ENCODE measurements at places on chromosomes 3 and 15.

- DNase-seq, result no peak
Measured at GRCh38 chr15:97940993-97941392, 19.5 kb upstream of the ARRDC4 start.

DNA sequence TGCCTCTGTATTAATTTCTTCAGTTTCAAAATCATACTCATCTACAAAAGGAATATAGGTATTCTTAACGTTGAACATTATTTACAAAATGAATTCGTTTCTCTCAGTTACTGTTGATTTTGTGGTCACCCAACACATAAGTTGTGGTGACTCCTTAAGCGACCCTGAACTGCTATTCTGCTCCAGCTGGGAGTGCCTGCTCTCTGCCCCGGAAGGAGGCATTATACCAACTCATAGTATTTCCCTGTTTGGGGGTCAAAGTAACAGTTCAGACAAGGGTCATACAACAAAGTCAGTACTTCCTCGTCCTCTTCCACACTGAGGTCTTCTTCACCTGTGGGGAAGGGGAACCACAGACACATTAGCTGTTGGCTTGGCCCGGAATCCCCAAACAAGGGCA, 75.7 kb upstream of the FAM3D start:
- no peak for DNase-seq

DNA sequence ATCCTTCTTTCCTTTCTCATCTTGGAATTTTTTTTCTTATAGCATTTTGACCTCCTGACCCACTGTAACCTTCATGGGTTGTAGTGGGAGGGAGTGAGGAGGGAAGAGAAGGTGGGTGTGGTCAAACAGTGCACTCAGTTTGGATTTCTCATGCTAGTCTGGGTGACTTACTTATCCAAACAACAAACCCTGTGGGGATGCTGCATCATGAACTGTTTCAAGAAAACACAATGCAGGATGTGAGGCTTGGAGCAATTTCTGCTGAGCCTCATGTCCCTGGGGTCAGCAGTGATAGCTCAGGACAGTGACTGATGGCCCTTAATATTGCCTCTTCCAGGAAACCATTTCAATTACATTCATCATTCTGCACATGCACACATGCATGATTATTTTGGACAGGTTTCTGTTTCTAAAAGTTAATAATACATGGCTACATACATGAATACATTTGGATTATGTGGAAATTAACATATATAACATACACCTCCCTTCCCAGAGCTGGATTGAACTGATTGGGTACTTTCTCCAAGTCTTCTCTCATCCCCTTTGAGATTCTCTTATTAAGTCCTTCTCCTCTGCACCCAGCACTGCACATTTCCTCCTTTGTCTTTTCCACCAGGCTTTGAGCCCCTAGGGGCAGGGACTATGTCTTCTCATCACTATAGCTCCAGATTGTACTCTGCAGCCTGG, 61.2 kb downstream of the ADAMTSL3 start:
- DNase-seq, result no peak

GRCh38 chr15:29968099-29968894, 114.5 kb upstream of the GOLGA8J start:
- DNase-seq, result no peak

DNA sequence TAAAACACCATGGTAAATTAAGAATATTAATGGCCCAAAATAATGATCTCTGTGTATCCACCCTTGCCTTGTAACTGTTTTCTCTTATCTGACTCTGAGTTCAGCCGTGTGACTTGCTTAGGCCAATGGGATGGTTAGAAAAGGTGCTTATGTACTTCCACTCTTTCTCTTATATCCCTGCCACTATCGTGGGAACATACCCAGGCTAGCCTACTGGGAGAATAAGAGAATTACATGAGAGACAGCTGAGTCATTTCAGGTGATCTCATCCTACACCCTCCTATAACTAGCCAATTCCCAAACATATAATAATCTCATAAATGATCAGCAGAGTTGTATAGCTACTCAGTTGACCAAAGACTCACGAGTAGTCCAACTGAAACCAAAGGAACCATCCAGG, 98.3 kb upstream of the ABI3BP start:
- peak; percentile 4 for DNase-seq

DNA sequence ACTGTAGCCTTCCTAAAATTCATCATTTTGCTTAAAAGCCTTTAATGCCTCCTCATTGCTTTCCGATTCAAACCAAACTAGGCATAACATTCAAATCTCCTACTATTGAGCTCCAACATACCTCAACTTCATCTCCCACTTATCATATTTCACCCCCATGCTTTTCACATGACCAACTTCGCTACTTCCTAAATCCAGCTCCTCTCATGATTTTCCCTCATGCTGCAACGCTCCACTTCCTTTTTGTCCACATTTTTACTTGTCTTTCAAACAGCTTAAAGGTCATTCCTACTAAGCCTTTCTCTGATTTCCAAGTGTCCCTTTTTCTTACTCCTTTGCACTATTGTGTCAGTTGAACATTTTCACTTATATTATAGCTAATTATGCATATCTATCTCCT, 20.3 kb upstream of the ANXA2 start:
- no peak for DNase-seq

- DNase-seq, result no peak
Measured at GRCh38 chr15:89749951-89750559, 994 bp downstream of the MESP1 start.

DNA sequence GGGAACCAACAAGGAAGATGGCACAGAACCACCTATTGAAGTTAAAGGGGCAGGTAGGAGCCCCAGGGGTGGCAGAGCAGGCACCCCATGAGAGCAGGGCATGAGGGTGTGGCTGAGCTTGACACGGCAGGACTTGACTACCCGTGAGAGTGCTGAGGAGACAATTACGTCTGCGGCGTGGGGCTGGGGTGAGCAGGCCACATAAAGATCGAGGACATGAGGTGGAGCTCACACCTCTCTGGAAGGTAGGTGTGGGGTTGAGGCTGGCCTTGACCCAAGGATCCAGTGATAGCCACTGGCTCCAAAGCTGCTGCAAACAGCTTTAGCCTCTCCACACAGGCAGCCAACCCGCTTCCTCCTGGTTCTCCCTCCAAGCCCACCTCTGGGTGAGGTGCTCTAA, 64.5 kb downstream of the PCSK6 start:
- no peak for DNase-seq

DNA sequence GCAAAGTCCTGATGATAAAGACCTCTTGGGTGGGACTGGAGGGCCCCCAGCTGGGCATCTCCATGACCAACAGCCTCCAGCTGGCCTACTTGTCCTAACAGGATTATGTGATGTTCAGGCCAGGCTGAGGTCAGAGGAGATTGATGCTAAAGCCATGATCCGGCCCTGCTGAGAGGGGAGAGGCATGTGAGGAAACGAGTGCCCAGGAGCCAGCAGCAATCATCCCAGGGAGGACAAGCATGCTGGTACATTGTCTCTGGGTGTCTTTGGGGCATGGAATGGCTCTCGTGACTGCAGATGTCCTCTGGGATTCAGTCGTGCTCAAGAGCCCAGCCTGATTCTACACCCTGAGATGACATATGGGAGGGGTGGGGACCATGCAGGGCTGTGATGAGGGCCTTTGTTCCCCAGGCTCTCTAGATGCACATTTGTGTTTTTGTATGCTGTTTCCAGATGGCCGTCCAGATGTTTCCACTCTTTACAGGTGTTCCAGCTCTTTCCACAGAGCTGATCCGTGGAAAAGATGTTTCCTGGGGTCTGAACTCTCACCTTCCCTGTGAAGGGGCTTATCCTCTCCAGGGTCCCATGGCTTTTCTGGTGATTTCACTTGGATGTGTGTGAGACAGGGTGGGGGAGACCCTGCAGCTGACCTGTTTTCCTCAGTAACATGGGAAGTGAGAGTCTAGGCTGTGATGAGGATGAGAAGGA, 20.2 kb downstream of the SLC24A1 start:
- no peak for DNase-seq

- DNase-seq, result no peak
Measured at GRCh38 chr3:169607949-169608348, 55.6 kb downstream of the MECOM start.

DNA sequence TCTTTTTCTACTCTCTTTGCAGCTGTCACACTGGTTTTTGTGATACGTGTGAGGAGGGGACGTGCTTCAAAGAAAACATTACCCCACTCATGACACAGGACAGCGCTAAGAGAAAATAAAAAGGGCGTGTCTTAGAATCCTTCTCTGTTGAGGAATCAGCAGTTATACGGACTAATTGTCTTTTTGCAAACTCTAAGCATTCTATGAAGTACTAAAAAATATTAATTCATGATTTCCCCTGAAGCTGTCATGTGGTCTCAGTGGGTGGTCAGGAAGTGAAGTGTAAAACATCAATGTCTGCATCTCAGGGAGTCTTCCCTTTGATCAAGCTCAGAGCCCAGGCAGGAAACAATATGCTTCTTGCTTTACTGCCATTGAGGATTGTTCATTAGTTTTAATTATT, 117.5 kb upstream of the CRBN start:
- DNase-seq, result no peak

- DNase-seq, result peak; percentile 79
Measured at GRCh38 chr15:64851503-64851840, 9.8 kb downstream of the PLEKHO2 start.

DNA sequence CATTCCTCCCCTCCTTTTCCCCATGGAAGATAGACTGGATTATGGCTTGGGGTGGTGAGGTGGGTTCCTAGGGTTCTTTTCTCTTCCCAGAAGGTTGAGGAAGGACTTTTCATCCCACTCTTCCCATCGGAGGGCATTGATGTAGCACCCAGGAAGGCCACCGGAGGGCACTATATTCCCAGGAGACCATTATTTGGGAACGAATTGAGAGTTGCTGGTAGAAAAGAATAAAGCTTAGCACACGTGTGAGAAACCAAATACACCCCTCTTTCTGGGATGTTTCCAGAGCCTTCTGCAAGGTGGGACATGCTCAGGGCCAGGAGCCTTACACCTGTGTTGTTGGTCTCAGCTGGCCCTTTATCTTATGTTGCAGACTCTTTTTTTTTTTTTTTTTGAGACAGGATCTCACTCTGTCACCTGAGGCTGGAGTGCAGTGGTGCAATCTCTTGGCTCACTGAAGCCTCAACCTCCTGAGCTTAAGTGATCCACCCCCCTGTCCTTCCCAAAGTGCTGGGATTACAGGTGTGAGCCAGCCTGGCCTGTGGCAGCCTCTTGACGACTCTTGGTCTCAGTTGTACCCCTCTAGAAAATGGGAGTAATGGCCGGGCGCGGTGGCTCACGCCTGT, 6.3 kb upstream of the CDC25A start:
- peak; percentile 43 for DNase-seq

DNA sequence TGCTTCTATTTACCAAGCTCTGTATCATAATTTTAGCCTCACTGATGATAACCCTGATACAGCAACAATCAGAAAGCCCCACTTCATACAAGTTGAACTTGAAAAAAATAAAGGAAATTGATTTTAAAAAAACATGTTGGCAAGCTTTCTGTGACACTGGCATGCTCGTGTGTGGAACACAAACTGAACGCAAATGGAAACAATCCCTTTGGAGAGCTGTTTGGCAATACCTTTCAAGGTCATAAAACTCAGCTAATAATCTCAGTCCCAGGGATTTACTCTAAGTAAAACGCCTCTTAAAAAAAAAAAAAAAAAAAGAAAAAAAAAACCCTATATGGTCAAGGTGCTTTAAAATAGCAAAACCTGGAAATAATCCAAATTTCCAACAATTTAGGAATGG, 166.7 kb upstream of the BCL6 start:
- DNase-seq, result no peak

DNA sequence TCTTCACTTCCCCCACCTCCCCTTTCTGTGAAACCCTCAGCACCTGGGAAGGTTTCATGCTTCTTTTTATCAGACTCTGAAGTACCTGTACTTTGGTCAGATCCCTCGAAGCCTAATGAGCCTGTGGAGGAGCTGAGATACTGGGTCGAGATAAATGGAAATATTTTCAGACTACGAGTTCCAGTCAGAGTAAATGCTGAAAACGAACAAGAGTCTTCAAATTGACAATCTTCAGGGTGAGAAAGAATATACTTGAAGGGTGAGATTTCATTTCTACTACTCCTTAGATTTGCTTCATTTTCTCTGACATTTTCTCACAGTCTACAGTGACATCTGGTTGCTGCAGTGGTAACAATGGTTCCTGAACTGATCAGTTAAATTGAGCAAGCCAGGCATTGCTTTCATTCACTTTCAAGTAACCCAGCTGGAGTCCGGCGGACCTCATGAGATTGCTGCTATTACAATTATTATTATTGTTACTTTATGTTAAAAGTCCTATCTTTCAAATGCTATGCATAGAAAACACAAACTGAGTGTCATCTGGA, 337.2 kb downstream of the VGLL3 start:
- DNase-seq, result no peak

GRCh38 chr3:126371096-126371705, 14.0 kb upstream of the KLF15 start:
- no peak for DNase-seq

DNA sequence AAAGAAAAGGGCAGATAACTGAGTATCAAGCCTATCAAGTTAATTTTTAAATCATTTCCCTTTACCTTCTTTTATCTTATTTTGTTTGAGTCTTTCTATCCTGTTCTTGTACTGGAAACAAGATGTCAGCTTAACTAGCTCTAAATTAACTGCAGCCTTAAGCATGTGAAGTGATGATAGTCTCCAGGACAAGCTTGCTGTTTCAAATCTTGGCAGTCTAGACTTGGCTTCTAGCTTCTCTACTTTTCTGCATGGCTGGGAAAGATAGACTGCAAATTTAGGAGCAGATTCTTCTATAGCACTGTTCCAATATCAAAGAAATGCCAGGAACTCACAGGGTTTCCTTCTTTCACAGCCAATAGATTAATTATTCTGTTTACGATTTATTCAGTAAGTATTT, 1034.4 kb downstream of the TUSC7 start:
- DNase-seq, result no peak

DNA sequence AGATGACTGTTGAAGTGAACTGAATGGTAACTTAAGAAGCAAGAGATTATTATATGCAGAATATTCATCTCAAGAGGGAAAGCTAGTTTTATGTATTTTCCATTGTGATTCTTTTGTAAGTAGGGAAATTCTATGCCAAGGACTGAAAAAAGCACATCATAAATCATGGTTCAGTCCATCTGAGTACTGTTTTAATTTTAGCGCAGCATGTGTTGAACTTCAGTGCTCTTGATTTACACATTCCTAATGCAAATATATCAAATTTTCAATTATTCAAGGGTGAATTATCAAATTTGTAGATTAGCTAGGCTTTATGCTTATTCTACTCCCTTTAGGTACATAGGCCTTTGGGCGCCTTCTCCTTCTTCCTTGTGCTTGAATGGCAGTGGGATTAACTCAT, 50.3 kb upstream of the TCF12 start:
- no peak for DNase-seq

GRCh38 chr3:36501616-36502015, 121.3 kb downstream of the STAC start:
- DNase-seq, result no peak

- DNase-seq, result no peak
Measured at GRCh38 chr15:78927077-78927790, 17.6 kb downstream of the CTSH start.

Measured in HFFc6 (cell line).